ENCODE measurements at places on chromosomes 7 and 10. TPM values are rescaled to one million over a fixed set of nuclear protein-coding genes. Genes with fewer than 3 reads are reported as not detected.

NPC1L1 gene
- 0.10 TPM for total RNA-seq

GRCh38 chr10:13023754-13024153 lies 22.2 kb upstream of the CCDC3 start:
- DNase-seq, result no peak

- DNase-seq, result no peak
Observed at GRCh38 chr7:107319724-107320228, 150.1 kb upstream of the GPR22 start.

DNA sequence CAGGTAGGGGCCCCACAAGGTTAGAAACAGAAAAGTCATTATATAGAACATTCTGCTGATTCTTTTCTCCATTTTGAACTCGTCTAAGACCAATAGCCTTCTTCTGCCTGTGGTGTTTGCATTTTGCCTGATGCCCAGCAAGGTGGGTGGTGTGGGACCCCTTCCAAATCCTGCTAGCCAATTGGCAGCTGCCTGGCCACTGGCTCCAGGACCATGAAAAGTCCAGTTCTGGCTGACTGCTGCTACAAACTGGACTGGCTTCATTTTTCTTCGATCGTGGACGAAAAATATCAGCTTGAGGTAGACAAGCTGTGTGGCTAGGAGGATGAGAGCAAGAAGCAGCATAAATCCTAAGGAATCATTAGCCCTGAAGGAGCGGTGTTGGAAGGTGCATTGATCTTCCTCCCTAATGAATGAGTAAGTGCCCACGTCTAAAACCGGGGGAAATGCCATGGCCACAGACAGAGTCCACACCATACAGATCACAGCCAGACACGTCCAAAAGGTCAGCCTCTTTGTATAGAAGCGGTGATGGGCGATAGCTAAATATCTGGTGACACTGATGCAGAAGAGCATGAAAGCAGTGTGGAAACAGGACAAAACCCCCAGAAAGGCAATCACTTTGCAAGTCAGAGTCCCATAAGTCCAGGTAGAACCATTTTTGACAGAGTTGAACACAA lies 2.7 kb downstream of the GPR85 start:
- DNase-seq, result no peak

- no peak for DNase-seq
Observed at GRCh38 chr7:156378806-156379205, 261.8 kb upstream of the RNF32 start.

DNA sequence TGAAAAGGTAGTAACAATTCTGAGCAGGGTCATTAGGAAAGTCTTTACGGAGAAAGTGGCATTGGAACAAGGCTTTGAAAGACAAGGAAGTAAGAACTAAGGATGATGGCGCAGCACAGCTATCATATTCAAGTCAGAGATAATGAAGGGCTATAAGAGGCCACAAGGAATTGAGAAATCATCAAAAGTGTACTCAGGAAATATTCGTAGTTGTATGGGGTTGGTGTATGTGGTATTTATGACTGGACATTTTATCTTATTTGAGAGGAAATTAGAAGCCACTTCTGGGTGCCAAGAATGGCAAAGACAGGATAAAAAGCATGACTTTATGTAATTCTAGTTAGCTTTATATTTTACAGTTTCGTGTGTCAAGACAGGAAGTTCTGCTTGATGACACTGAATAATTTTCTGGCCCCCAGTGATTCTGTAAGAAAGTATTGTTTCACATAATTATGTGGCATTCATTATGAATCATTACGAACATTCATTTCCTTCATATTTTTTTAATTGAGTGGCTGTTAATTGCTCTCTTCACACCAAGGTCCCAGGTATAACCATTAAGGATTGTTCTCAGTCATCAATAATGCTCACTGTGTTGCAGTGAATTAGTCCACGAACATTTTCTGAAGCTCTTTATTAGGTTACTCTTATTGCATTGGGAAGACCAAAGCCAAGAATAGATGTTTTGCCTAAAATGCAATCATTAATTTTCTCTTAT lies 244.3 kb downstream of the PHF14 start:
- no peak for DNase-seq

PNLIP gene
- total RNA-seq, result not detected

- DNase-seq, result no peak
Observed at GRCh38 chr7:129066290-129067131, 11.6 kb upstream of the TNPO3 start.

- DNase-seq, result no peak
Observed at GRCh38 chr10:33111488-33112051, 153.5 kb upstream of the ITGB1 start.

PTCD1 gene
- total RNA-seq, result 7.6 TPM

DNA sequence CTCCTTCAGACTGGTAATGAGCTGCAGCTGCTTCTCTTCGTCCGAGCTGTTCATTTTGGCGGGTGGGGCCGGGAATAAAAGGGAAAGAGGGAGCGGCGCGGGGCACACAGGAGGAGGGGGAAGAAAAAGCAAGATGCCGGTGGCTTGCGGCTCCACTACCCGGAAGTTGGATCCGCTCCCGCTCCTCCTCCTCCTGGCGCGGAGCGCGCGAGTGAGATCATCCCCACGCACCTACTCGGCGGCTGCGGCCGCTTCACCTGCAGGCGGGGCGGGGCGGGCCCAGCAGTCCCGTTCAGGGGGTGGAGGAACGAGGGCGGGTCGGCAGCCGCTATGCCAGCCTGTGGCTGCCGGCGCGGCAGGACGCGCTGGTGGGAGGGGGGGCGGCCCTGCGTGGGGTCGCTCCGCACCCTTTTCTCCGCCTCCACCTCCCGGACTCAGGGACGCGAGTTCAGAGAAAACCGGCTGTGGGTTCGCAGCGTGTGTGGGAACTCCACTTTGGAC lies at the start of gene SHTN1:
Gene SHTN1 (minus strand): TSS at position 162 of the 501 bp plus-strand sequence. CDS start 108 bp downstream, at position 54.
- peak; percentile 89 for DNase-seq

CLDN3 gene
- total RNA-seq, result 599 TPM

GRCh38 chr7:147279964-147280374 lies 1163.4 kb downstream of the CNTNAP2 start:
- no peak for DNase-seq

SNX8 gene
- total RNA-seq, result 36.7 TPM

HOXA6 gene
- total RNA-seq, result 29.6 TPM

- DNase-seq, result no peak
Observed at GRCh38 chr7:38374507-38374906, 101.1 kb upstream of the TARP start.

GRCh38 chr10:101292194-101293006 lies 61.6 kb upstream of the BTRC start:
- no peak for DNase-seq

DNA sequence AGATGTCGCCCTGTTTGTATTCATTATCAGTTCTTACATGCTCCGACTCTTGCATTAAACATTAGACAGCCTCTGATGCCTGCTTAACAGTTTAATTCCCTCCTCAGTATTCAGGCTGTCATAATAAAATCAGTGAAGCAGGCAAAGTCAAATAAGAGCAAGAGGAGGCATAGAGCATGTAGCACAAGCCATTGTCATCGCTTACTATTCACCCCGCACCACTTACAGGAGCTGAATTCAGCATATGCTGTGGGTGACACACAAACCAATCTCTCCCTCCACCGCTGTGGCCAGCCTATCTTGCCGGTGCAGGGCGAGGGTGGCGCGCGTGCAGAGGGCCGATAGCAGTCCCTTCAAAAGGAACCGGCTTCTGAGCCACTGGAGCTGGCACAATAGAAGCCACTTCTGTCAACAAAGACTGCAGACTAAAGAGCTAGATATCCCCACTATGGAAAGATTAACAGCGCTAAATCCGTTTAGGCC lies 433.2 kb upstream of the MGMT start:
- no peak for DNase-seq

ZNF655 gene
- 50.7 TPM for total RNA-seq

DNA sequence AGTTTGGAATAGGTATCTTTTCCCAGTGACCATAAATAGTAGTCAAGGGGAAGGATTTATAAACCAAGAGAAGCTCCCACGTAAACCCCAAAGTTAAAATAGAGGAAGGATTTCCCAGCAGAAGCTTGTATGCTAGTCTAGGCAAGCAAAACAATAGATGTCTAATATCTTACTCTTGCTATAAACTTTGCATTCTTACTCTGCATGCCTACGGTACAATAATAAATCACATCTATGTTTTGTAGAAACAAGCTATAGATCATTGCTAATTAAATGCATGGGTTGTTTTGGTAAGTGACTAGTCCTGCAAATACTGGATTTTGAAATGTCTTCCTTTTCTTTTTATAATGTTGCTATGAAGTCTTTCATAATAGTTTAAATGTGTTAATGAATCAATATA lies 585.5 kb downstream of the INHBA start:
- DNase-seq, result no peak

DNA sequence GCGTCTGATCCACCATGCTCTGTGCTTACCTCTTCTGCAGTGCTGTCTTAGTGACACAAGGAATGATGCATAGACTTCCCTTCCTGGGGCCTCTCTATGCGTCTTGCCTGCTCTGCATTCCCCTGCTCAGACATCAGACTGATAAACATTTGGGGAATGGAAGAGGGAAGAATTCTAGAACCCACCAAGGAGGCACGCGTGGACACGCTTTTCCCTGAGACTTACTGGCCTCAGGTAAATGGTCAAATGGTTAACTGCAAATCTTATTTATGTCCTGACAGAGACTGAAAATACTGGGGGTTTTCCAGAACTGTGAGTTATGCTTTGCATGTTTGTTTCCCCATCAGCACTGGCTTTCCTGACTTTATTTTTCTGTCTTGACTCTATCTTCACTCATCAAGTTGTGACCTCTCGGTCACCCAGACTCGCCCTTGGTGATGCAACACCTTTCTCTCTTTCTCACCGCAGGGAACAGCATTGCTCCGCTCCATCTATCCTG lies 285.9 kb upstream of the FZD8 start:
- DNase-seq, result no peak

NUDT1 gene
- 51.6 TPM for total RNA-seq

GRCh38 chr10:38007551-38007950 lies 2.9 kb upstream of the ZNF33A start:
- DNase-seq, result no peak

GRCh38 chr7:107160389-107160788 lies 8.4 kb upstream of the HBP1 start:
- DNase-seq, result no peak

GFRA1 gene
- 4.9 TPM for total RNA-seq

AKR1C8 gene
- total RNA-seq, result not detected

DNA sequence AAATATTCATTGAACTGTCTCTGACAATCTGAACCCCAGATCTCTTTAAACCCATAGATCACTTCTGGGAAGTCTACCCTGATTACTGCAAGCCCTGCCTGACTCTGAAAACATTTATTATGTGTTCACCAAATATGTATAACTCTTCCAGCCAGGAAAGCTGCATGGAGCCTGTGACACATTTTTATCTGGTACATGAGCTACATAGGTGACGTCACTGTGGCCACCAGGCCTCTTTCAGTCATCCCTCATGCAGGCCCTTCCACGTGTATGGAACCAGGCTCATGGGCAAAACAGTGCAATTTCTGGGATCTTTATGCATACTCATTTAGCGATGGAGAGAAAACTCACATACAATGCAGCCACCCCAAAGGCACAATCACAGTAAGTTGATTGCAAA lies 133.9 kb upstream of the NUPR2 start:
- DNase-seq, result no peak

PRRT4 gene
- not detected for total RNA-seq

AOC1 gene
- total RNA-seq, result 353 TPM

DNA sequence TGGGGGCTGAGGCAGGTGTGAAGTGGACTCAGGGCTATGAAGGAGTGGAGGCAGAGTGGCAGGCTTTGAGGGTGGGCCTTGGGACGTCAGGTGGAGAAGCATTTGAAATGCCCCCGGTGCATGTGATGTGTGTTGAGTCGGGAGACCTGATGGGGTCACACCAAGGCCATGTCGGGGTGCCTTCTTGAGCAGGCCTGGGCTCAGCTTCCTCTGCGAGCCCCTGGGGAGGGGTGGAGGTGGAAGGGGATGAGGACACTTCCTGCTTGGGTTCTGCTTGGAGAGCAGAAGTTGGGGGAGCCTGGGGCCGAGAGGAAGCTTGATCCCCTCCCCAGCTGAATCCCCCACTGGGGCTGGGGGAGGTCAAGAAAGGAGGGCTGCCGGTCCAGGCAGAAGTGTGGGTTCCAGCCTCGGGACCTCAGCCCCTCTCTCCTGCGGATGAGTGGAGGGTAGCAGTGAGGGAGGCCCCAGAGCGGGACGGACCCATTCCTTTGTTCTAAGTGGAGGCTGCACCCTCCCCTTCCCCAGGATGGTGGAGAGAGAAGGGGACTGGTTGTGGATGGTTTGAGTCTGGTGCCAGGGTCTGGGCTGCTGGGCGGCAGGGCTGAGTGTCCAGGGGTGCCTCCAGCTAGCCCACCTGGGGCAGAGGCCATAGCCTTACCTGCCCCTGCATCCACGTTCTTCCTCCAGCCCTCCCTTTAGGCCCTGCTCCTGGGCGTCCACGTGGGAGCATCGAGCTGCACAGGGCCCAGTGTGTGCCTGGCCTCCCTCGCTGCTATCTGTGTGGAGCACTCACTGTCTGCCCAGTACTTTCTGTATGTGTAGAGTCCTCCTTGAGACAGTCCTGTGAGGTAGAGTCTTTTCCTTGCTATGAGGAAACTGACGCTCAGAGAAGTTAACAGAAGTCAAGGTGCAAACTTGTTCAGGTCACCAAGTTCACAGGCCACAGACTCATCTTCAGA lies 36.7 kb downstream of the PRF1 start:
- no peak for DNase-seq

DNA sequence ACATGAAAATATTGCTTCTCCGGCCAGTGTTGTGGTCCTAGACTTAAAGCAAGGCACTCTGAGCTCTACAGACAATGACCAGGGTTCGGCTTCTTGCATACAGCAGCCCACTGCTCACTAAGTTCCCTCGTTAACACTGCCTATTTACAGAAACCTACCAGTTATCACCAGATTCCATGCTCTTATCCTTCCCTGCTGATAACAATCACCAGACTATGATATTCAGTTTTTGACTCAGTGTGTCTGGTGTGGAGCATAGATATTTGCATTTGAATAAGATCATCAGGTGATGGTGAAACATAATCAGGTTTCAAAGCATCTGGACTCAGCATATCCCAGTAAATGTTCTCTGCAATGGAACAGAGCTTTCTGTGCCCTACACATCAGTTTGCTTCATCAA lies 182.3 kb downstream of the SNX13 start:
- no peak for DNase-seq

- DNase-seq, result no peak
Observed at GRCh38 chr7:135210888-135211178, 493 bp downstream of the WDR91 start.
